ENCODE measurements at places on chromosomes 11 and 22. TPM values are rescaled to one million over a fixed set of nuclear protein-coding genes. Genes with fewer than 3 reads are reported as not detected.

The NRIP3 gene
- 28.1 TPM for total RNA-seq

DNA sequence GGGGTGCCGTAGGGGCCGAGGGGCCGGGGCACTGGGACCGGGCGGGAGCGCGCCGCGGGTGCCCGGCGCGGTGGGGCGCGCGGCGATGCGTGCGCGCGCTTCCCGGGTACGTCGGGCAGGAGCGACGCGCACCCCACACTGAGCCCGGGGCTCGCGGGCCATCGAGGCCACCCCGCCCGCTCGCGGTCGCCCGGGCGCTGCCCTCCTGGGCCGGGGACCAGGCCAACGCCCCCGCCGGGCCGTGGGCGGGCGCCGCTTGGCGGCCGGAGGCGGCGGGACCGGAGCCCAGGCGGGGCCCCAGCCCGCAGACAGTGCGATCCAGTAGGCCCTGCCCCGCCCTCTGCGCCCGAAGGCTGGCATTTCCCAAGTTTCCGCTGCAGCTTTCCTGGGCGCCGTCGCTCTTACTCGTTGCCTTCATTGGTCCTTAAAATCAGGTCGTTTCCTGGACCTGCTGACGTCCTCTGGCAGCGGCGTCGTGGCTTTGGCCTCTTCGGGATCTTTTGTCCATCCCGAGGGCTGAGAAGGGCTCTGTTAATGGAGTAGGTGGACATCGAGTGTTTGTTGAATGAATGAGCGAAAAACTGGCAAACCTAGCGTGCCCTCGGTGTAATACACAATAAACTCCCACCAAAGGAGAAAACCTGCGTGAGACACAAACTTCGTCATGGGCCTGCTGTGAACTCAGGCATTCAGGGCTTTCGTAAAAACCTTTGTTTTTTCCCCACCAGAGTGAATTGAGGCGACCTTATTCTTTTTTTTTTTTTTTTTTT, 638 bp downstream of the PARVA start:
- peak; percentile 83 for DNase-seq

GRCh38 chr11:32489464-32489863, 54.1 kb upstream of the WT1 start:
- no peak for DNase-seq

DNA sequence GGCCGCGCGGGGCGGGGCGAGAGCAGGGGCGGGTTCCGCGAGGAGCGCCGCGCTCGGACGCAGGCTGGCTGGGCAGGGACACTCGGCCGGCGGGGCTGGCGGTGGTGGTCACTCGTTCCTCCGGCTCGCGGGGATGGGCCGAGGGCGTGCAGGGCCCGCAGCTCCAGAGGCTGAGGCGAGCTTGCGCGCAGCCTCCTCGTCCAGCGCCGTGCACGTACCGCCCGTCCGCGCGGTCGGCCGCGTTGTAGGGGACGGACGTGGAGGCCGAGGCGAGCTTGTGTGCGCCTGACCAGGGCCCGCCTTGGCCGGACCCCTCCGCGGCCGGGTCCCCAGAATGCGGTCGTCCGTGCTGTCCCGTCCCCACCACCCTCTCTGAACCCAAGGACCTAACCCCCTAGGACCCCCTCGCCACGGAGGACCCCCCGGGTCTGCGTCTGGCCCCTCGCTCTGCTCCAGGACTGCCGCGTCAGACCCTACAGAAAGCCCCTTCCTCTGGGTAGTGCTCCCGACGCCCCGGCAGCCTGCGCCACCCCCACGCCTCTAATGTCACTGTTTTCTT, 569 bp upstream of the YPEL1 start:
- DNase-seq: no peak

The MPZL3 gene
- 1.8 TPM for total RNA-seq

DNA sequence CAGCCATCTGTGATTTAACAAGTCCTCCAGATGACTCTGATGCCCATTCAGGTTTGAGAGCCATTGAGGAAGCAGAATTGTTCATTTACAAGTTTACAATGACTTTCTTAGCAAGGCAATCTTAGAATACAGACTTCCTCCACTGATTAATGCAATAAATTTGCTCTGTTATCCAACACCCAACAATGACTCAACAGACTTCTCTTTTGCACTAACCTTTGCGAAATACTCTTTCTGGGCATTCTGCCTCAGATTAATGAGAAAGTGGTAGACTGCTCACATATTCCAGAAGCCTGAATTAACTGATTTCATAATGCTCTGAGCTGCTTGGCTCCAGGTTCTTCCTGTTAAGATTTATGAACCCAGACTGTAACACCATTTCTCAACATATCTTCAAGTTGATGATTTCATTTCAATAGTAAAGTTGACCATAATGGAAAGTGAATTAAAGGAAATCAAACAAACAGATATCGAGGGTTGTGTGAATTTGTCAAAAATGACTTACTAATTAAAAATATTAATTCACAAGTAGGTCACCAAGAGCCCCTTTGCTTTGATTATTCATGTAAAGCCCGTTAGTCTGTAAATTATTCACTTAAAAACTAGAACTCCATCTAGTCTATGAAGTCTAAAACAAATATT, 70.5 kb upstream of the BLID start:
- DNase-seq: peak; percentile 91

The PRR33 gene
- not detected for total RNA-seq

DNA sequence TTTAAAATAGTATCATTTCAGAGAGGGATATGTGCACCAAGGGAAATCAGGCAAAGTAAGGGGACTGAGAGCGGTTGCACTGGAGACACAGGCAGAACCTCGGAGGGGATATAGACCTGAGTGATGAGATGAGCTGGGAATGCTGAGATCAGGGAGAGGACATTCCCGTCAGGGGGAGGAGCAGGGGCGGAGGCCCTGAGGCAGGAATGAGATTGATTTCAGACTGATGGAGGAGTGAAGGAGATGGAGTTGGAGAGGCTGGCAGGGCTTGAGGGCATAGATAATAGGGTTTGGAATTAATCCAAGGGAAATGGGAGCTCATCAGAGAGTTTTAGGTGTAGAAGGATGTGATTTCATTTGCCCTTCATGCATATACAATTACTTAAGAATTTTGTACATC, 13.2 kb downstream of the CD6 start:
- no peak for DNase-seq

DNA sequence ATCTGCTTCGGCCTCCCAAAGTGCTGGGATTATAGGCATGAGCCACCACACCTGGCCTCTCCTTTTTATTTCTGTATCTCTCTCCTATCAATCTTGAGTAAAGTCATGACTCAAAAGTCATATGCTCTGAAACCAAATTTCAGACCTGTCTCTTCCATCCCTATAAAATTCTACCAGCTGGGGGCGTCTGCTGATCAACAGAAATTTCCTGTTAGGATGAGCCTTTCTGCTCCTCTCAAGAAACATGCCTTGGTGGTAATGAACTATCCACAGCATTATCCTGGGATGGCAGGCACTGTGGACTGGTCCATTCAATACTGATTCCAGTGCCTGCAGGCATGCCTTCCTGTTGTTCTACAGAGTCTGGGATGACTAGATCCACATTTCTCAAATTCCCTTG, 472.6 kb downstream of the NELL1 start:
- DNase-seq: no peak

The RFPL2 gene
- total RNA-seq: not detected

The CHST1 gene
- total RNA-seq: 0.14 TPM

The GP1BB gene
- 8.5 TPM for total RNA-seq

DNA sequence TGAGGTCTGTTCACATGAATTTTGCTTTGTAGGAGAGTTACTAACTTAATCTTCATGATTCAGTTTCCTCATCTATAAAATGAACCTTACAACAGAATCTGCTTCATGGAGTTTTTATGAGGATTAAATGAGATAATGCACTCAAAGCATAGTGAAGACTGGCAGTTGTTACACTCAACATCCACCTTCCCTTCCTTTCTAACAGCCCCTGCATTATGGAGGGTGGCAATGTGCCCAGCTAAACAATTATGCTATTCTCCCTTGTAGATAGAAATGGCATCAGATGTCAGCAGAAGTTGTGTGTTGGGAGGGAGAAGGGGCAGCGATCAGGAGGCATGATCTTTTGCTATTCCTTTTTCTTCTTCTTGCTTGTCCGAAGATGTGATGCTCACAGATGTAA, 6.5 kb downstream of the POU2AF1 start:
- no peak for DNase-seq

The CFL1 gene
- total RNA-seq: 1,396 TPM

DNA sequence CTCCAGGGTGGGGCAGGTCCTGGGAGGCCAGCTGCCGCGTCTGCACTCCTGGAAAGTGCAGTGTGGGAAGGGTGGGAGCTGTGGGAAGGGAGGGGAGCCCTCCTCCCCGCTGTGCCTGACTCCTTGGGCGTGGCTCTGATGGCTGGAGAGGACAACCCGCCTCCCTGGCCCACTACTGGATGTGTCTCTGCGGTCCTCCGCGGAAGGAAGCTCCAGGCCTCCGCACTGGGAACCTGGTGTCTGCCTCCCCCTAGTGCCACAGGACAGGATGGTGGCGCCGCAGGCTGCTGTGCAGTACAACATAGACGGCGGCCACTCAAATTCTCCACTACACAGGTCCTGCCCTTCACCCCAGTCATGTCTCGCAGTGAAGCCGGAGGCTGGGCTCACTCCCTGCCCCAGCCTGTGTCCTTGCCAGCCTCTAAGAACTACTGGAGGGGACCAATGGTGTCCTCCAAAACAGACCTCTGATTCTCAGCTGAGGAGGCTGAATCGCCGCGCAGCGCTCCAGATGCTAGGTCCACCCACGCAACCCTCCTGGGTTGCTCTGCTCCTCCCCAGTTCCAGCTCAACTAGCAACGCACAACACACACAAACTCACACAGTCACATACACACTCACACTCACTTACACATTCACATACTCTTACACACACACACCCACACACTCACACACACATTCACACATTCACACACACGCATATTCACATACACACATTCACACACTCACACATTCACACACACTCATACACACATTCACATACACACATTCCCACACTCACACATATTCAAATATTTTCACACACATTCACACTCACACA, 12.4 kb upstream of the DSCAML1 start:
- DNase-seq: peak; percentile 25

- DNase-seq: no peak
Measured at GRCh38 chr11:87453531-87454089, 415.9 kb downstream of the TMEM135 start.

DNA sequence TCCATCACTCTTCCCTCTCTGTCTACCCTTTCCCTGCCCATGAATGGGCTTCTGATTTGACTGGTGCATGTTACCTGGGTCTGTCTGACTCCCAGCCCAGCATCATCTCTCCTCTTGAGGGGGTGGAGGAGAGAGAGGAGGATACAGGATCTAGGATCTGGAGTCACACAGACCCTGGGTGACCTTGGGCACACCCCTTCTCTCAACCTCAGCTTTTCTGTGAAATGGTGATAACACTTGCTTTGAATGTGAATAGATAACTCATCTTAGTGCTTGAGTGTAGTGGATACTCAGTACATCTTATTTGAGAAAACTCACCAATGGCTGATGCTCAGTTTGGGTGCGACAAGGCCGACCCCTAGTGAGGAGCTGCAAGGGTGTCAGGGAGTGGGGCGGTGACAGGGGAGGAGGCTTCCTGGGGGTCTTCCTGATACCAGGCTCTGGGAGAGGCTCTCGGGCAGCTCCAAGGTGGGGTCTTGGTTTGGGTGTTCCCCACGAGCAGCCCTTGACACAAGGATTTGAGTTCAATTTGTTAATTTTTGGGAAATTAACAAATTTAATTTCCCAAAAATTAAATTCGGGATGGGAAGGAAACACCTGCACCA, 9.0 kb downstream of the INCENP start:
- DNase-seq: no peak

DNA sequence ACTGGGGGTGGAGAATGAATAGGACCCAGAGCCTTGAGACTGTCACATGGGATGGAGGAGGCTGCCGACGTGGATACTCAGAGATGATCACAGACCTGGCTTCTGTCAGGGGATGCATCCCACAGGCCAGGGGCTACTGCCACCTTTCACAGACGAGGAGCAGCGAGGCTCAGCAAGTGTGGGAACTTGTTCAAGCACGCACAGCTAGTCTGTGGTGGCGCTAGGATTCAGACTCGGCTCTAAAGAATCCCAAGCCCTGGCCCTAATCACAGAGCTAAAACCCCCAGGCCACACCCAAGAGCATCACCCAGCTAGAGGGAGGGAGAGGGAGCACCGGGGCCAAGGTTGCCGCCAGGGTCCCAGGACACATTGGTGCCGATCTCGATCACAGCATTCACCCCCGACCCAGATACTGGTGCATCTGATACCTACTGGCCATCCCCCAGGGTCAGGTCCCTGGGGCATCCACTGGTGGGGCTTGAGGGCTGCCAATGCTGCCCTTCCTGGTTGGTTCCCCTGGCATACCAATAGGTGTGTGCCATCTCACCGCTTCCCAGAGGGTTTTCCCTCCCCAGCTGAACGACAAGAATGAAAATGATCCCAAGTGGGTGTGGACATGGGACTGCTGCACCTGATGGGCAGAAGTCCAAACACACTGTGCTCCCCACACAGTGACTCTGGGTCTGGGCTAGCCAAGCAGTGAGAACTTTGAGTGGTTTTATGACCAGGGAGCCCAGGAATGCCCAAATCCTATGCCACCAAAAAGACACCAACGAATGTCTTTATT, 6.2 kb downstream of the CHST1 start:
- peak; percentile 35 for DNase-seq

DNA sequence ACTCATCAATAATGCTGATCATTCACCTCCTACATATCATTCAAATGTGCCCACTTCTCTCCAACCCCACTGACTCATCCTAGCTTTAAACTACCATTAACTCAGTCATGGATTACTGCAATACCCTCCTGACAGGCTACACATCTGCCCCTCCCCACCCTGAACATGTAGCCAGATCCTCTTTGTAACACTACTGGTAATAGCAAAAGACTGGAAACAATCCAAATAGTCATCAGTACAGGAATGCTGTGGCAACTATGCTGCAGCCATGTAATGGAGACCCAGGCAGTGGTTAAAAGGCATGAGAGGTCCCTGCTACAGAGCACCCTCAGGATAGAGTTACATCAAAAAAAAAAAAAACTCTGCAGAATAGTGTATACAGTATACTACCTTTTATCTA, 16.6 kb downstream of the SLC43A3 start:
- DNase-seq: no peak

DNA sequence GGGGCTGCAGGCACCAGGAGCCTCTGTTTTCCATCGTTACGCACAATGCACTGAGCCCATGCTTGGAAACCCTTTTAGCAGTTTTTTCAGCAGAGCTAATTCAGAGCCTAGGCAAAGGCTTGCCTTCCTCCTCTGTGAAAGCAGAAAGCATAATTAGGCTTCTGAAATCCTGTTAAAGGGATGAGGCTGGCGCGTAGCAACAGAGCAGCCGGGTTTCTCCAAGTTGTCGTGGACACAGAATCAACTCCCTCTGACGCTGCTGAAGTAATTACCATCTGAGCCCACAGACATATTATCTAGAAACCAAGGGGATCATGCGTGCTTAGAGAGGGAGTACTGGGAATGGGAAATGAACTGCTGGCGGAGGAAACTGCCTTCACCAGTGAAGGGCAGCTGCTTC, 85.4 kb downstream of the MYO18B start:
- DNase-seq: no peak

GRCh38 chr11:120073196-120073595, 64.7 kb downstream of the TRIM29 start:
- DNase-seq: no peak

- DNase-seq: no peak
Measured at GRCh38 chr11:13046637-13047570, 37.8 kb downstream of the RASSF10 start.

The SH3BP1 gene
- total RNA-seq: not detected

The BARX2 gene
- total RNA-seq: not detected

The PKDREJ gene
- under 0.01 TPM for total RNA-seq
